ENCODE measurements at places on chromosomes 6 and 20. TPM values are rescaled to one million over a fixed set of nuclear protein-coding genes. Genes with fewer than 3 reads are reported as not detected.
A peak's percentile ranks its signal among the peaks of the same experiment; 100 is the strongest.

- no peak for DNase-seq
These were observed 902 bp downstream of the SAMHD1 start for GRCh38 chr20:36950414-36951197.

The BACH2 gene
- total RNA-seq: 2.0 TPM

The FOXP4 gene
- total RNA-seq: 26.7 TPM

GRCh38 chr6:129890164-129890563, 29.0 kb upstream of the TMEM244 start:
- DNase-seq: no peak

The DBNDD2 gene
- 43.4 TPM for total RNA-seq

DNA sequence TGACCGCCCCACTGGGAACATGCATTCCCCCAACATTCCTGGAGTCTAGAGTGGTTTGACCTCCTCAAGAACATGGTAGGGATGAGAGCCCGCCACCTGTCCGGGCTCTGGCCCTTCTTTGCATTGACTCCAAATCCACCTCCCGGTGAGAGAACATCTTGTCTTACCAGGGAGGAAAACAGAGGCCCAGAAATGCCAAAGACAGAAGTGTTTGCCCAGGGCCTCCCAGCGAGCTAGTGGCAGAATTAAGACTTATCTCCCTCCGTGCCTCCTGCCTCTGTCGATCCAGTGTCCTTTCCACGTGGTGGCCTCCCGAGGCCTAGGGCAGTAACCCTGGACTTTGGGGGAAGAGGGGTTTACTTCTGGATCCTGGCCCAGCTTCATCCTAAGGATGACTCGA, 134.8 kb downstream of the JPH2 start:
- no peak for DNase-seq

DNA sequence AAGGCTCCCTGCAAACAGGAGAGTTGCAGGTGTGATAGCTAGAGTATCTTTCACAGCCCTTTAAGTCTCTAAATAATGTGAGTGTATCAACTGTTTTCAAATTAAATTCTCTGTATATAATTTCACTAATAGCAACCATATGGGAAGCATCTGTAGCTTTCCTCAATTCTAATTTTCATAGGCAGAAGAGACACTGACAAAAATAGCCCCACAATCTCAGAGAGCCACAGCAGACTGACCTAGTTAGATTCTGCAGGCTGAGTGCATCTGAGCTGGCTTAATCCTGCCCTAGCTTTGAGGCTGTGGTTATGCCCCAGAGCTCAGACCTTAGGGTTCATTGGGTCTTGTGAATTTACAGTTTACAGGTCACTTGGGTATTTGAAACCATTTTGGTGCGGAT, 63.9 kb downstream of the MAP7 start:
- DNase-seq: no peak

GRCh38 chr6:140915103-140915502, 1217.6 kb upstream of the GJE1 start:
- DNase-seq: no peak

DNA sequence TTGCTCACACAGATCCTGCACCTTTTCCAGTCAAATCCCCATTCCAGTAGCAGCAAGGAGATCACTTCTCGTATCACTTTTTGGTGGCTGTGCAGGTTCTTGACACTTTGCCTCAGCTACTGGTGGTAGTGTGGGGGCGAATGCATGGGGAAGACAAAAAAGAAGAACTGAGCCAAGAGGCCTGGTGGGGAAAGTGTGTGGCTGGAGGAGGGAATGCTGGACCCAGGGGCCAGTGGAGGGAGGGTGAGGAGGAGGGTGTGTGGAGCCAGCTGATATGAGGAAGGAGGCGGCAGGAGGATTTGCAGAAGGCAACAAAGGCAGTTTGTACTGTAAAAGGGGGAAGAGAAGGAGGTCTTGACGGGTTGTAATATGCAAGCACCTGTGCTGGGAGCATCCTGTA, 15.7 kb upstream of the HLA-C start:
- no peak for DNase-seq

- no peak for DNase-seq
These were observed 244.1 kb upstream of the TBX18 start for GRCh38 chr6:85008296-85009009.

The CCN6 gene
- 0.47 TPM for total RNA-seq

- no peak for DNase-seq
These were observed 273.6 kb downstream of the LRFN2 start for GRCh38 chr6:40313582-40313981.

- DNase-seq: no peak
These were observed 15.9 kb downstream of the KIF25 start for GRCh38 chr6:168013250-168013915.

- peak; percentile 69 for DNase-seq
These were observed 109.1 kb upstream of the PRSS16 start for GRCh38 chr6:27138406-27138805.

The OPRM1 gene
- not detected for total RNA-seq

DNA sequence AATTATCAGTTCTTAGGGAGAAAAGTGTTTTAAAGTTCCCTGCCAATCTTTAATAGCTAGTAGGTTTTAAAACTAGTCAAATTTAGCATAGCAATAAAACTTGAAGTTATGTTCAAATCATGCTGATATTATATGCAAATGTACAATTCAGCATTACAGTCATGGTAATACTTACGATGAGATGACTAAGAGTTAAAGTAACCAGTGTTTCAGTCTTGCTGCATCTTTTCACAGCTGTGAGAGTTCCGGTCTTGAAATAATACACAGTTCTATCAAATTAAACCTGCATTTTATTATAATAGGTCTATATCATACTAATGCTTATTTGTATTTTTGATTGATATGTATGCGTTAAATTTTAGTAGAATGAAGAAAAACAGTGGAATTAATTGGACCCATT, 26.1 kb downstream of the POPDC3 start:
- DNase-seq: no peak

DNA sequence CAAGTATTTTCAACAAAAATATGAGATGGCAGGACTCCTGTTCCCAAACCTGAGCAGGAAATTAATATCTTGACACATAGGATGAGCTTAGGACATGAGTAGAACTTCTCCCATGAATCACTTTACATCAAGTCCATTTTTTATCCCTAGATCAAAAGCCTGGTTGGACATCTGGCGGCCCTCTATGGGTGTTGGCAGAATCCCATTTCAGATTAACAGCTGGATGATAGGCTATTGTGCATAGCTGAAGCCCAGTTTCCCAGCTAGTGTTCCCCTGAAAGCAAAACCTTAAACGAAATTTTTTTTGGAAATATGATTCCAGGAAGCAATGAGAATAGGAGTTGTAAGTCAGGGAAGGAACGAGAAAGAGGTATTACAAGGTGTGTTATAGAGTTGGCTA, 449.4 kb upstream of the CHD6 start:
- no peak for DNase-seq

The TFAP2A gene
- 0.40 TPM for total RNA-seq

The LGSN gene
- total RNA-seq: not detected

DNA sequence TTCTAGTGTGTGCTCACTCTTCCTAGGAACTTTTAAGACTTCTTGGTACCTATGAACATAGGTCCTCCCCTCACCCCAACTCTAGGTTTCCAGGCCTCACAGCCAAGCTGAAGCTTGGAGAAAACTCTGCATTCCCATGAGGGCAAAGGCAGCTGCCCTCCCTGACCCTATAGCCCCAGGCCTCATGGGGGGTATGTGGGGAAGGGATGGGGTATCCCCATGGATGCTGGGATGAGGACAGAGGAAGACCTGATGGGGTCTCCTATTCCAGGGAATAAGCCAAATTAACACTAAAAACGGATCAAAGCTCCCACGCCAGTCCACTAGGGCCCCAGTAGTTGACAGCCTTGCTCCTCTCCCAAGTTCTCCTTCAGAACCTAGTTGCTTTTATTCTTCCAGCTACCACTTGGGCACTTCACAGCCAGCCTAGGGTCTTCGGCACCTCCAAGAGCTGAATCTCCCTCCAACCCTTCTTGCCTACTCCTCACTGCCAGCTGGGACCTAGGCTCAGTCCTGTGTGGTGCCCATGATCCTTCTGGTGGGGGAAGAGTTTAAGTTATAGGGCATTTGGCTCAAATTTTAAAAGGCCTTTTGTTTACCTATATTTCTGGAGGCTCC, 7.8 kb downstream of the TP53INP2 start:
- no peak for DNase-seq

GRCh38 chr6:164928728-164929407, 380.5 kb downstream of the C6orf118 start:
- no peak for DNase-seq

The DCDC2 gene
- total RNA-seq: 0.04 TPM

DNA sequence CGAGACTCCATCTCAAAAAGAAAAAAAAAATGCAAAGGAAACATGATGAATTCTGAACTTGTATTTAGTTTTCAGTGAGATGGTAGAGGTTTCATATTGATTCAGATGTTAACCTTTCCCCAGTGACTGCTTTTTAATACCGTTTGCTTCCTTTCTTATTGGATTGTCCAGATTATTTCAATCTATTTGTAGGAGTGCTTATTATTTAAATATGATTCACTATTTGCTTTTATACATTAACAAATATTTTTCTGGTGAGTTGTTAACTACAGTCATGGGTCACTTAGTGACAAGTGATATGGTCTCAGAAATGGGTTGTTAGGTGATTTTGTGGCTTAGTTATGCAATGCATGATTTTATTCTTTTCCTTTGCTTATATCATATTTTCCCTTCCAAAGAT, 8.4 kb downstream of the PI3 start:
- no peak for DNase-seq

- DNase-seq: no peak
These were observed 325.5 kb upstream of the KCNQ5 start for GRCh38 chr6:72296375-72296774.

DNA sequence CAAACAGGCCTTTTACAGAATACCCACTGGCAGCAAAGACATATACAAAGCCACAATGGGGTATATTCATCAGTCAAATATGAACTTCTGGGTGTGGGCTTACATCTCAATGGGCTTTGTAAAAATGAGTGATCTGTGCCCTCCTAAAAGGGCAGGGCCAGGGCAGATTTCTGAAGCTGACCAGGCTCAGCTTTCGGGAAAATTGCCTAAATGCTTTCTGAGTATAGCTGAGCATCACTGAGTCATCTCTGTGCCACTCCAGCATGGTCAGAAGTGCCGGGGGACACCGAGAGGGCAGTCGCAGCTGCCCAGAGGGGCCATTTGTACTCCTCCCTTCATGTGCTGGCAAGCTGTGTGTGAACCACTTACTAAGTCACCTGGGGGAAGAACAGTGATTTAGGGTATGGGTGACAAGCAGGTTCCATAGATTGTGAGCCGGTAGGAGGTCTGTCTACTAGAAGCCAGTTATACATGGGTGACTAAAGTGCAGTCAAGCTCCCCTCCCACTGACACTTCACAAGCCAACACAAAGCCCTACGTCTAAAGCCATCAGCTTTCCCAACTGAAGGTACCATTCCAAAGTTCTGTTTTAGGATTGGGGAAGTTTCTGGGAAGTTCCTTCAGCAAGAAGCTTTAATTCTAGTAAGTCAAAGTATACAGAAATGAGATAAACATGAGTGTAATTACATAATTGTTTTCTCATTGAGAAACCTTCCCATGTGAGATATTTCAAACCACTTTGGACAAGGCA, 147.6 kb upstream of the TAB2 start:
- no peak for DNase-seq

DNA sequence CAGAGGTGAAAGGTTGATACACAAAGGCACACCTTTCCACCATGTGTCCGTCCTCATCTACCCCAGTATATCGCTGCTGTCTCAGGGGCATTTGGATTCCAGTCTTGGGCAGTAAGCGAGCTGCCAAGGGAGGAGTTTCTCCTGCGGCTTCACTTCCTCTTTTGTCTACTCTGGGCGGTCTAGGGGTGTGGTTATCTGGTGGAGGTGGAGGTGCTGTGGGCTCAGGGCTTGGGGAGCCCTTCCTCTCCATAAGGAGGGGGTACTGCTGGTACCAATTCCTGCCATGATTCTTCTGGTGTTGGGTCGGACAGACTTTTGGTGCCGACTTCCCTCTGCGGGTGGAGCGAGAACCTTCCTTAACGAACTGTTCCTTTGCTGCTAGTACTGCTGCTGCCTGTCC, 31.9 kb upstream of the FABP7 start:
- no peak for DNase-seq

DNA sequence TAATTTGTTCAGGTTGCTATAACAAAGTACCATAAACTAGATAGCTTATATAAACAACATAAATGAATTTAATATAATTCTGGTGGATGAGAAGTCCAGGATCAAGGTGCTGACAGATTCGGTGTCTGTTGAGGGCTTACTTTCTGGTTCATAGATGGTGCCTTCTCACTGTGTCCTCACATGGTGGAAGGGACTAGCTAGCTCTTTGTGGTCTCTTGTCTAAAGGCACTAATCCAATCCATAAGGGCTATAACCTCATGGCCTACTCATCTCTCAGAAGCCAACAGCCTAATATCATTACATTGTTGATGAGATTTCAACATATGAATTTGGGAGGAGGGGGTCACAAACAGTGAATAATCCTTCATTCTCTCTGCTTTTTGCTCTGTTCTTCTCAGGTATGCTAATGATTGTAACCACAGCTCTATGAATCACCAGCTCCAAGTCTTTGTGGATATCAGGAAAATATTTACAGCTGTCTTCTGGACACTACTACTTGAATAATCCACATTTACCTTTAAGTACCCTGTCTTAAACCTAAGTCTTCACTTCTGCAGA, 122.3 kb downstream of the NKAIN2 start:
- DNase-seq: no peak

GRCh38 chr6:126172131-126172530, 167.8 kb upstream of the CENPW start:
- DNase-seq: no peak

Measured in K562 (cell line).